ENCODE measurements at places on chromosomes 2 and 18.

GRCh38 chr2:3210257-3210656 is 167.4 kb downstream of the EIPR1 start:
- no peak for DNase-seq

- DNase-seq: no peak
These were observed 29.9 kb downstream of the LOXHD1 start for GRCh38 chr18:46627136-46627535.

DNA sequence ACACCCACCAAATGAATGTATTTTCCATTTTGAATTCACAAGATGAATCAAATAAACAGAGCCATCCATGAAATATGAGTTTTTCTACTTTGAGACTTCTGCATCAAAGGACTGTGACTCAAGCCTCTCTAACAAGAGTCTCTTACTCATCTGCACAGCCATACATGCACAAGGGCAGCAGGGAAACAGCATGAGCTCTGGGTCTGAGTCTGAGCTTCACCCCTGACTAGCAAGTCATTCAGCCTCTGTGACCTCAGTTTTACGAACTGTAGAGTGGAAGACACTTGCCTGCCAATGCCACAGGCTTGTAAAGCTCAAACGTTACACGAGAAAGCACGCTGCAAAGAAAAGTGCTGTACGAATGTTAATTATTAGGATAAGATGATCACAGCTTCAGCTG is 42.9 kb downstream of the MREG start:
- no peak for DNase-seq

DNA sequence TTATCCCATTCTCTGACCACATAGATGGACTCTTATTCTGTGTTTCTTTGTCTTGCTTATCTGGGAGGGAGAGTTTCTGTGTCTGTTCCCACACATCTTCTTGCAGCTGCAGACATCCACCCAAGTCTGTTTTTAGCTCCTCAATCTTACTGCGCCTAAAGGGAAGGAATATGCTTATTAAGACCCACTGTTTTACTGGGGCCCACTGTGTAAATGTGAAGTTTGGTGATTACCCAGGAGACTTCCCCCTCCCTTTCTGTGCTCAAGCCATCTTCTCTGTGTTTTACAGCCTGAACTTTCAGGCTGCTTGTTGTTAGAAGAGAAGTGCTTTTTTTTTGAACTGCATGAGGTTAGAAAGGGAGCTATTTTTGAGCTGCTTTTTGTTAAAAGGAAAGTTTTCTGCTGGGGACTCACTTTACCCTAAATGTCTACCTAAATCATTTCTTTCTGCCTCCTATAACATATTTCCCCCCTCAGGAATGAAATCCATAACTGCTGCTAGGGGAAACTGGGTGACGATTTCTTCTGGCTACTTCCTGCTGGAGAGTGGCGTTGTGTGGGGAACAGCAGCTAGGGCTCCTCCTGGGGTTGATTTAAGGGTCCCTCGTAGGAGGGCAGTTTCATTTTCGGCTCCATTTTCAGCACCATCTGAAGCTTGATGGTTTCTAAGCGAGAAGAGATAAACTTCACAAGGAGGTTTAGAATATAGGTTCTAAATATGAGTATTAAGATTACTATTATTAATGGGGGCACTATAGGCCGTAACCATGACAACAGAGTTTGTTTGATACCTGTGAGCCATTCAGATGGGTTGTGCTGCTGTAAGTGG is 39.5 kb upstream of the GMCL1 start:
- no peak for DNase-seq

GRCh38 chr2:10494351-10495066 is 46.4 kb upstream of the ODC1 start:
- DNase-seq: no peak

- no peak for DNase-seq
These were observed 354.9 kb downstream of the PTPRM start for GRCh38 chr18:7921938-7922587.

DNA sequence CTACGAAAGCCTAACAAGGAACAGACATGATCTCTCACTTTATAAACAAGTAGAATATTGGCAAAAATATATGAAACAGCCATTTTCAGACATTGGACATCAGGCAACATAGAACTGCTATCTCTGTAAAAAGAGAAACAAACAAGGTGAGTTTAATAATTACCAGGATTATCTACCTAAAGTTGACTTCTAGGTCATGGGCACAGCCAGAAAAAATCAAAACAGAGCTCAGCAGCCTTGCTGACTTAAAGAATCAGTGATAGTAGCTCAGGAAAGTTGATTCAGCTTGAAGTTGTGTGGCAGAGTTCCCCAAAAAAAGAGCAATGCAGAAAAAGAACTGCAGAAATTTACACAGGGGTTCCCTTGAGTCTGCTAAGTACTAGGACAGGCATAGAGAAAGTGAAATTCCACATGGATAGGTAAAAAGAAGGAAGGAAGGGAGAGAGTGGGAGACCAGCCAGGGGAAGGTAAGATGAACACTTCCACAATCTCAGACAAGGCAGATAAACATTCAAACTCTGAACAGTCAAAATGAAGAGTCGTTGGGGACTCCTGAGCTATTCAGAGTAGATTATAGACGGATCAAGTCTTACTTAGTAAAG is 102.0 kb downstream of the EXOC6B start:
- DNase-seq: no peak

GRCh38 chr2:230348787-230349186 is 21.8 kb downstream of the SP140L start:
- DNase-seq: no peak

DNA sequence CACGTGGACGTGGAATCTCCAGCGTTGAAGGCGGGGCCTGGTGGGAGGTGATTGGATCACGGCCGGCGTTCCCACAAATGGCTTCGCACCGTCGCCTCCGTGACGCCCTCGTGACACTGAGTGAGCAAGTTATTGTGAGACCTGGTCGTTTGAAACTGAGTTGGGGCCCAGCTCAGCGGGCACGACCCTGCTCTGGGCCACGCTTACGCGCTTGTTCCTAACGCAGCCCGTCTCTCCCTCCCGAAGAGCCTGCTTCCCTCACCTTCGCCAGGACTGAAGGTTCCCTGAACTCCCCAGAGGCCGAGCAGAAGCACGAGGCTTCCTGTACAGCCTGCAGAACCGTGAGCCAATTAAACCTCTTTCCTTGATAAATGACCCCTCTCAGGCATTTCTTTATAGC is 121.8 kb downstream of the RTP5 start:
- no peak for DNase-seq

GRCh38 chr2:61262699-61263098 is 100.7 kb downstream of the C2orf74 start:
- DNase-seq: no peak

DNA sequence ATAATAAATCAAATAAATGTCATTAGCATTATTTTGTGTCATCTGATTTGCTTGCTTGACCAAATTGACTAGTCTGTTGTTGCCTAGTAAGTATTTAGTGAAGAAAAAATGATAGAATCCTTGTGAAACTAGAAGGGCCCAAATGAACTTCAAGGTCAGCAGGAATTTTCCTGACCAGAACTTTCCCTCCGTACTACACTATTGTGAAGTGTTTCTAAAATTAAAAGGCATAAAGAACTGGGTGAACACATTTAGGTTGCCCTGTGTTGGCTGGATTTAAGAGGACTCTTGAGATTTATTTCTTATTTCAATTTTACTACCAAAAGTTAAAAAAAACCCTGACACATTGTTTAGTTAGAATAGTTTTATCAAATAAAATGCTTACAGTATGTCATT is 142.6 kb downstream of the CCDC85A start:
- no peak for DNase-seq

GRCh38 chr2:222750533-222750932 is 79.1 kb downstream of the MOGAT1 start:
- no peak for DNase-seq

DNA sequence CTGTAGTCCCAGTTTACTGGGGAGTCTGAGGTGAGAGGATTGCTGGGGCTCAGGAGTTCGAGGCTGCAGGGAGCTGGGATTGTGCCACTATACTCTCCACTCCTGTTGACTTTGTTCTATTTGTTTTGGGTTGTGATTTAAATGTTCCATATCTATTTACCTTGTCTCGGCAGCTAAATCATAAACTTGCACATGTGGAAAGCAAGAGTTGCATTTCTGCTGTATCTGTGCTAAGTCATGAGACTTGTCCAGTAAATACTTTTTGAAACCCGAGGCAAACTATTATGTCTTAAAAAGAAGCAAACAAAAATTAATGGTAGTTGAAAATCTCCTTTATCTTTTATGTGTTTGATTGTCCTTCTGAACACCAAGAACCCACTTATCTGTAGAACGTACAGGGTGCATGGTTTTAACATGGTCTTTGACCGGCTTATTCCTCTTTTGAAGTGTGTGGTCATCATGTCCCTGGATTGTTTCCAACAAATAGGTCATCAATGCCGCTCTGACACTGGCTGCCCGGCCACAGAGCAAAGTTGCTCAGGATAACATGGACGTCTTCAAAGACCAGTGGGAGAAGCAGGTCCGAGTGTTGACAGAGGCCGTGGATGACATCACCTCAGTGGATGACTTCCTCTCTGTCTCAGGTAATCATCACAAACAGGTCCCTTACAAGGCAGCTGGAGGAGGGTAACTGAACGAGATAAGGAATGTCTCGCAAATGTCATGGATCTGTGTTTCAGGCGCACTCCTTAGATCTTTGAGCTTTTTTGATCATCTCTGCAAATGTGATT is 241.1 kb upstream of the LRRTM1 start:
- DNase-seq: no peak
